ENCODE measurements at places on chromosomes 5 and 9.

- H3K4me3 ChIP-seq = no peak overlapping the region
- DNase-seq = no peak
- H3K27ac ChIP-seq = no peak overlapping the region
- H3K27me3 ChIP-seq = peaks cover 2% of the 10 kb centered on the region
These were observed 174.9 kb upstream of the HMHB1 start for GRCh38 chr5:143636931-143637528.

- no peak overlapping the region for H3K27ac ChIP-seq
- no peaks in the 10 kb centered on the region for H3K36me3 ChIP-seq
- no peak for DNase-seq
- no peaks in the 10 kb centered on the region for H3K27me3 ChIP-seq
- peaks cover 11% of the 10 kb centered on the region for H3K4me1 ChIP-seq
These were observed 32.1 kb downstream of the MARCHF3 start for GRCh38 chr5:126998201-126998631.

DNA sequence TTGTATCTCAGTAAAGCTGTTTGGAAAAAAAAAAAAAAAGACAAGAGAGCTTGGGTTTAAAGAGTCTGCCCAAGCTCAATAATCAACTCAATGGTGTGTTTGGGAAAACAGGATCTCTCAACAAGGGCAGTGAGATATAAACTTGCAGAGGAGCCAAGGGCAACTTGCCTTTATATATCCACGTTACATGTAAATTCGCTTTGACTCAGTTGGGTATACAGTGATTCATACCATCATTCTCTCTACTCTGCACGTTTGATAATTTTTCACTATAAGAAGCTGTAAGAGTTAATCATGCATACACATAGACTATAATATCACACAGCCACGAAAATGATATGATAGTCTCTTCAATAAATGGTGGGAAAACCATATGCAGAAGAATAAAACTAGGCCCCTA, 24.9 kb downstream of the ADAM19 start:
- H3K27me3 ChIP-seq = no peaks in the 10 kb centered on the region
- peaks cover 67% of the 10 kb centered on the region for H3K36me3 ChIP-seq
- peak overlapping the region; percentile 8 for H3K4me3 ChIP-seq
- peak overlapping the region; percentile 41 for H3K27ac ChIP-seq

DNA sequence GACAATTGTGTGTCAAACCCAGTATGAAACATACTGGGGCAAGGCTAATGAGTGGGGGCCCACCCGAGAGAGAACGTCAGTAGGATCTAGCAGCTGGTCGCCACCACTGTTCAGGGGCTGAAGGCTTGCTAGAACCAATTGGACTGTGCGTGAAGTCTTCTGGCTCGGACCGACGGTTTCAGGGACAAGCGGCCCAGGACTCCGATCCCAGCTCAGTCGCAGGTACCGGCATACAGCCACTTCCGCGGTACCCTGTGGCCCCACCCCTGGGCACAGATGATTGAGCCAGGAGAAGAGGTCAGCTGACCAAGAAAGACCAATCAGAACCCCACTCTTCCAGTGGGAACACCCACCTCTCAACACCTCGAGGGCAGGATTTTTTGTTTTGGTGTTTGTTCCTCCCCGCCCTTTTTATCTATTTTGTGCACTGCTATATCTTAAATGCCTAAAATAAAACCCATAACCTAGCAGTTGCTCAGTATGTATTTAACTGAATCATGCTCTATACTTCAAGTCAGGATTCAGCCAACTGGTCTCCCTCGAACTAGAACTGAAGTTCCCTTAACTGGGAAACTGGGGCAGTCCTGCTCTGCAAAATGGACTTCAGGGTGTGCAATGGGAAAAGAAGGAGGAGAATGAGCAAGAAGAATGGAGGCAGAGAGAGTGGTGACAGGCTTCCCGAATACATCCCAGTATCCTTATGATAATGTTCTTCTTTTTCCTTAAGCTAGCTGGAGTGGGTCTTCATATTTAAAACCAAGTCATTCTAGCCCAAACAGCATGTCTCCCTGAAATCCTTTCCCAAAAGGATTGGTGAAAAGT, 21.1 kb upstream of the CPEB4 start:
- H3K27ac ChIP-seq = no peak overlapping the region
- H3K4me1 ChIP-seq = no peaks in the 10 kb centered on the region

- H3K4me3 ChIP-seq = no peak overlapping the region
- no peak overlapping the region for H3K27ac ChIP-seq
- H3K4me1 ChIP-seq = peaks cover 5% of the 10 kb centered on the region
- H3K36me3 ChIP-seq = peaks cover 1% of the 10 kb centered on the region
These were observed 341.9 kb downstream of the GADD45G start for GRCh38 chr9:89946741-89947140.

DNA sequence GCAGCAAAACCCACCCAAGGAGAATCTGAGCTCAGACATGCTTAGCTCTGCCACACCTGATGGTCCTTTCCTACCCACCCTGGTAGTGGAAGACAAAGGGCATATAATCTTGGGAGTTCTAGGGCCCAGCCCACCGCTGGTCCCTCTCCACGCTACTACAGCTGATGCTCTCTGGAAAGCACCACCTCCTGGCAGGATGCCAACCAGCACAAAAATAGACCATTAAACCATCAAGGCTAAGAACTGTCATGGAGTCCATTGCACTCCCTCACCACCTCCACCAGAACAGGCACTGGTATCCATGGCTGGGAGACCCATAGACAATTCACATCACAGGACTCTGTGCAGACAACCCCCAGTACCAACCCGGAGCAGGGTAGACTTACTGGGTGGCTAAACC, 111.0 kb upstream of the IL7R start:
- H3K27ac ChIP-seq = no peak overlapping the region
- no peaks in the 10 kb centered on the region for H3K27me3 ChIP-seq
- H3K36me3 ChIP-seq = peaks cover 15% of the 10 kb centered on the region
- peaks cover 21% of the 10 kb centered on the region for H3K4me1 ChIP-seq
- no peak for DNase-seq

GRCh38 chr9:38008168-38009034, 60.6 kb downstream of the SHB start:
- H3K4me1 ChIP-seq = peaks cover 17% of the 10 kb centered on the region
- H3K27me3 ChIP-seq = no peaks in the 10 kb centered on the region
- H3K4me3 ChIP-seq = no peak overlapping the region

GRCh38 chr9:6739218-6739617, 18.6 kb upstream of the KDM4C start:
- DNase-seq = no peak
- no peaks in the 10 kb centered on the region for H3K4me1 ChIP-seq
- no peak overlapping the region for H3K27ac ChIP-seq
- no peaks in the 10 kb centered on the region for H3K36me3 ChIP-seq

DNA sequence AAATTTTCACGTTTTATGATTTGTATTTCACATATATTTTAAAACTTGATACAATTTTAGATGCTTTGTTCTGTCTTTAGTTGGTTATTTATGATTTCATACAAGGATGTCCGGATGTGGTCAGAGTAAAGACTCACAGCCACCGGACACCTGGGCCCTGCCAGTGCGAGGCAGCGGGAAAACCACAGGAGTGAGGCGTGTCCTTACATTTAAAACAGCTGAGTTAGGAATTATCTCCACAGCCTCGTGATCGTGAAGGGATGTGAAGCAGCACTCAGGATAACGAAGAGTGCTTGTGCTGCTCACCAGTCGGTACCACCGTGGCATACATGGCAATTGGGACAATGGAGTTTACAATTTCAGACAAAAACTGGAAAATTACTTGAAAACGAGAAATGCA, 14.0 kb downstream of the SNX18 start:
- H3K27ac ChIP-seq = no peak overlapping the region
- H3K36me3 ChIP-seq = peaks cover 14% of the 10 kb centered on the region
- H3K4me1 ChIP-seq = peaks cover 28% of the 10 kb centered on the region
- H3K4me3 ChIP-seq = no peak overlapping the region
- H3K27me3 ChIP-seq = no peaks in the 10 kb centered on the region

DNA sequence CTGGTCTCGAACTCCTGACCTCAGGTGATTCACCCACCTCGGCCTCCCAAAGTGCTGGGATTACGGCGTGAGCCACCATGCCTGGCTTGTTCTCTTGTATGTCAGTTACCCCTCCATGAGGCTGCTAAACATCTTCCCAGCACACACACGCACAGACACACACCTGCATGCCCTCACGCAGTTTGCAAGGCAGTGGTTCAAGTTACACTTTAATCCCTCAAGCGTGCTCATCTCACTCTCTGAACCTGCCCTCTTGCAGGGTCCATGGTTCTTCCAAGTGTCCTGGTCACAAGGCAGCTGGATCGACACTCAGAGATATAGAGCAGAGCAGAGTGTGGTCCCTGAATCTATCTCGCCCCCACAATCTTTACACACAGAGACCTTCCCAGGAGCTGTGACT, 34.1 kb upstream of the RUFY1 start:
- no peaks in the 10 kb centered on the region for H3K36me3 ChIP-seq
- no peak for DNase-seq
- H3K27me3 ChIP-seq = peaks cover 4% of the 10 kb centered on the region
- no peak overlapping the region for H3K27ac ChIP-seq

DNA sequence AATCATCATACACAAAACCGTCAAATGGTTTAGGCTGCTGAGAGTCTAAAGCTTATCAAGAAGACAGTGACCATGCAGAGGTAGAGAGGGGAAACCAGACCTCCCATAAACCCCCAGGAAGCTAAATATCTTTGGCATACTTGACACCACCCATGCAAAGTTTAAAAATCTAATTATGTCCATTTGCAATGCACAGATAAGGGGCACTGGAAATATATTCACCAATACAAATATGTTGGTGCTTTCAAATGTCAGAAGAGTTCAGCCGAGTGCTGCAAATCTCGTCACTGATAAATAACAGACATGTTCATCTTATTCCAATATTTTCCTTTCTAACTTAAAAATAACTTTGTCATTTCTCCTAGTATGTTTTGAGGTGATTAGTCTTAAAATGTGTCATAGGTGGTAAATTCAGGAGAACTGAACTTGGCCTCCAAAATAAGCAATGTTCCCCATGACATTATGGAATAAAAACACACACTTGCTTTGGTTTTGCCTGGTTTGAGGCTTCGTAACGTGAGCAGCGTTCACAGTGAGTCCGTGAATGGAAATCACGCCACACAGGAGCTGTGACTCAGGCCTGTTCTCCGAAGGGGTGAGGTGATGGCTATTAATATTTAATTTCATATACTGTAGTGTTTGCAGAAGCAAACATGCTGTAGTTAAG, 182.2 kb downstream of the AOPEP start:
- H3K4me1 ChIP-seq = no peaks in the 10 kb centered on the region
- no peak for DNase-seq
- no peak overlapping the region for H3K27ac ChIP-seq
- peaks cover 2% of the 10 kb centered on the region for H3K36me3 ChIP-seq
- peaks cover 2% of the 10 kb centered on the region for H3K27me3 ChIP-seq

DNA sequence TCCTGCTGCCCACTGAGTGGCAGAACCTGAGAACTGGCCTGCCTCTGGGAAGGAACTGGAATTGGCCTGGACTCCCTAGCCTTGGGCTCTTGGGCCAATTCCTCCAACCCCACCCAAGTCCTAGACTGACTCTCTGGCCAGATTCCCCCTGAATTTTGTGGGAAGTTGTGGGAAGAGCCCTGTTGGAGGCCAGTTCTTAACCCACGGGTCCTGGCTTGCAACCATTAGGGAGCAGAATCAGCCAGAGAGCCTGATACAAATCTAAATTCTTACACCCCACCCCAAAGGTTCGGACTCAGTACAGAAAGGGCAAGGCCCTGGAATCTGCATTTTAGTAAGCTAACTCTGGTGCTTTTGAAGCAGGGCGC, 125.3 kb upstream of the SLC25A48 start:
- no peak overlapping the region for H3K4me3 ChIP-seq
- H3K4me1 ChIP-seq = no peaks in the 10 kb centered on the region
- H3K27me3 ChIP-seq = peaks cover 4% of the 10 kb centered on the region
- H3K27ac ChIP-seq = no peak overlapping the region

- no peak overlapping the region for H3K27ac ChIP-seq
- no peak overlapping the region for H3K4me3 ChIP-seq
- no peaks in the 10 kb centered on the region for H3K36me3 ChIP-seq
- no peak for DNase-seq
These were observed 10.1 kb downstream of the MYMK start for GRCh38 chr9:133514460-133515239.

DNA sequence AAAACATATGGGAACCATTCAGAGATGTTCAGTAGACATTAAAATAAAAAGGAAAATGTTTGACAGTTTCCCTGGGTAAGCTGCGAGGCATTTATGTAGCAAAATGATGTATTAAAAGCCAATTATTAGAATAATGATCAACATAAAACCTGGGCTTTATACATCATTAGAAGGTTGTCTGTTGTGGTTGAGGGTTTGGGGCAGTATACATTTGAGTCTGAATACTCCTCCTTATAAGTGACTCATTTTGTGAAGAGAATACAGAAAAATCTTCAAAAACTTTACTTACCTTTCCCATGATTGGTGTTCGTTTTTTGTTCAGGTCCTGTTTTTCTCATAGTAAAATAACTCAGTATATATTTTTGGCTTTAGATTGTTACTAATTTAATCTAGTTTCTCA, 119.5 kb downstream of the ZCCHC7 start:
- H3K36me3 ChIP-seq = peaks cover 6% of the 10 kb centered on the region
- no peaks in the 10 kb centered on the region for H3K4me1 ChIP-seq
- H3K27me3 ChIP-seq = no peaks in the 10 kb centered on the region
- H3K27ac ChIP-seq = no peak overlapping the region

GRCh38 chr5:168320805-168321204, 29.4 kb downstream of the WWC1 start:
- H3K36me3 ChIP-seq = no peaks in the 10 kb centered on the region
- no peak overlapping the region for H3K4me3 ChIP-seq
- H3K27ac ChIP-seq = no peak overlapping the region
- DNase-seq = no peak
- peaks cover 4% of the 10 kb centered on the region for H3K27me3 ChIP-seq
- no peaks in the 10 kb centered on the region for H3K4me1 ChIP-seq

DNA sequence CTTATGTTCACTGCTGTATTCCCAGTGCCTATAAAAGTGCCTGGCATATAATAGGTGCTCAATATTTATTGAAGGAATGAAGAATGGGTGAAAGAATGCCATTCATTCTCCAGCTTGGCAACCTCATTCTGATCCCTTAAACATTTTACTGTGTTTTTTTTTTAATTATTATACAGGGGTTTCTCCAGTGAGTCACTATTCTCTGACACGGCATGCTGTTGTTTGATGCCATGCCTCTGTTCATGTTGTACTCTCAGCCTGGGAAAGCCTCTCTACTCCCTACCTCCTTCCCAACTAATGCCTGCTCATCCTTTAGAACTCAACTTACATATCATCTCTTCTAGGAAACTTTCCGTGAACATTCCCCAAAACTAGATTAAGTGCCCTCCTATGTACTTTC, 70.2 kb upstream of the PHF24 start:
- no peaks in the 10 kb centered on the region for H3K36me3 ChIP-seq
- DNase-seq = no peak
